ENCODE measurements at places on chromosomes 7 and 10.
A peak's percentile ranks its signal among the peaks of the same experiment; 100 is the strongest.

DNA sequence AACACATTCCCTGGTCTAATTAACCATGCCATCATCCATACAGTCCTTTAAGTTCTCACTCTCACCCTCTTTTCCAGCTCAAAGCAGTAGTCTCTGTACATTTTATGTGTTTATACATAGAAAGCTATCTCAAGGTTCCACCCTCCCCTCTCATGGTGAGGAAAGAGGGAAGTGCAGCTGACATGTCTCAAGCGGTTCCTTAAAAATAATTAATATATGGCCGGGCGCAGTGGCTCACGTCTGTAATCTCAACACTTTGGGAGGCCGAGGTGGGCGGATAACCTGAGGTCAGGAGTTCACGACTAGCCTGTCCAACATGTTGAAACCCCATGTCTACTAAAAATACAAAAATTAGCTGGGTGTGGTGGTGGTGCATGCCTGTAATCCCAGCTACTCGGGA is 36.7 kb downstream of the ZC3HAV1 start:
- ATAC-seq = no peak

DNA sequence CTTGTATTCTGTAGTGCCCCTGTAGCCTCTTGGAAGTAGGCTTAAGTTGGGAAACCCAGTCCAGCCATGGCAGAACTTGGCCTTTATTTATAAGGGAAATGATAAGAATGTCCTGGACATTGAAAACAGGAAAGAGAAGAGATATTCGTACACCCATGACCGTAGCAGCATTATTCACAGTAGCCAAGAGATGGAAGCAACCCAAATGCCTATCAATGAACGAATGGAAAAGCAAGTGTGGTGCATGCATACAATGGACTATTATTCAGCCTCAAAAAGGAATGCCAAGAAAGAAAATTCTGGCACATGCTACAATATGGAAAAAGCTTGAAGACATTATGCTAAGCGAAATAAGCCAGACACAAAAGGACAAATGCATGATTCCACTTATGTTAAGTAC is 315.3 kb downstream of the CXCL12 start:
- no peak for ATAC-seq

DNA sequence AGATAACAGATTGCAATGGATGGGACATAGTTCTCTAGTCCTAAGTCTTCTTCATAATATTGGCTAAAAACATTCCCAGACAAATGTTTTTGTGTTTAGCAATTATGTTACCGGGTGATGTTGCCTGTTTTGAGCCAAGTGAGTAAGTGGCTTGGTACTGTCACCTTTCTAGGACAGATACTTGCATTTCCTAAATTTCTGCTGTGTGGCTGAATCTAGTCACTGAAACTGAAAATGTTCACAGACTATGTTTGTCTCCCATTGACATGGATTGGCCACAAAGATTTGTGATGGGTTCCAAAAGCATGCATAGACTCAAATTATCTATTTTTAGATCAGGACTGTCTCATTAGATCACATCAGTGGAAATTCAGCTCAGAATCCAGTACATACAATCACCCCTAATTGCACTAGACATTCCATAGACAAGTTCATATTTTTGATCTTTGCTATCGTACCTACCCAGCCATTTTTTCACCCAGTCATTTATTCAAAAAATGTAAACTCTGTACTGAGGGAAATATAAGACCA is 1222.1 kb upstream of the AUTS2 start:
- no peak for ATAC-seq

- no peak for ATAC-seq
Measured at GRCh38 chr7:29189743-29190201, 4.8 kb upstream of the CHN2 start.

DNA sequence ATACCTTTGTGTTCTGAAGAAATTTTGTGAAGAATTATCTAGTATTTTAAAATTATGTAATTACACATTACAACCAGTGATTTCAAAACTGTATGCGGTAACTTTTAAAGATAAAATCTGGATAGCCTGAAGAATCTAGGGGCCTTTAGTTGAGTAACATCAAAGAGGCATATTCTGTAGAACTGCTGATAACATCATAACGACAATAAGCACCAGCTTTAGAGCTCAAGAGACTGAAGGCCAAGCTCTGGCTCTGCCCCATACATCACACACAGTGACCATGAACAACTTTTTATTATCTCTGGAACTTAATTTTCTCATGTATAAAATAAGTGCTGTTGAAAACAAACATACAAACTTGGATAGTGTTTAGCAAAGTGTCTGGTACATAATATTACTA is 121.1 kb upstream of the RHOBTB1 start:
- no peak for ATAC-seq

DNA sequence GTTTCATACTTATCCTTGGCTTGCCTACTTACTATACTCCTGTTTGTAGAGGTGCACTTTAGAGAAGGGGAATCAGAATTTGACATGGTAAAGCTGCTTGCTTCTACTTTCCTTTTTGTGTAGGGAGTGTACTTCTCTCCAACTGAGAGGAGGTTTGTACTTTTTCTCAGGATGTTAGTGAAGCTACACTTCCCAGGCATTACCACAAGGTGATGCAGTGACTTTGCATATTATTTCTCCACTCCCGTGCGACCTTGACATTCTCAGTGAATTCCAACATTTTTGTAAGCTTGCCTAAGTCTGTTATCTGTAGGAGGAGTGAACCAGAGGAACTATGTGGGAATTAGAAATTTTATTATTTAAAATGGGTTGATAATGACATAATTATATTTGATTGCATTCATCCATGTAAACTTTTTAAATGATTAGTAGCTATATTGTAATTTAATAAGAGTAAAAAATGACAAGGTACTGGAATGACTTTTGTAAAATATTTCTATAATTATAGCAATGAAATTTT is 5.2 kb downstream of the TAX1BP1 start:
- ATAC-seq = no peak

DNA sequence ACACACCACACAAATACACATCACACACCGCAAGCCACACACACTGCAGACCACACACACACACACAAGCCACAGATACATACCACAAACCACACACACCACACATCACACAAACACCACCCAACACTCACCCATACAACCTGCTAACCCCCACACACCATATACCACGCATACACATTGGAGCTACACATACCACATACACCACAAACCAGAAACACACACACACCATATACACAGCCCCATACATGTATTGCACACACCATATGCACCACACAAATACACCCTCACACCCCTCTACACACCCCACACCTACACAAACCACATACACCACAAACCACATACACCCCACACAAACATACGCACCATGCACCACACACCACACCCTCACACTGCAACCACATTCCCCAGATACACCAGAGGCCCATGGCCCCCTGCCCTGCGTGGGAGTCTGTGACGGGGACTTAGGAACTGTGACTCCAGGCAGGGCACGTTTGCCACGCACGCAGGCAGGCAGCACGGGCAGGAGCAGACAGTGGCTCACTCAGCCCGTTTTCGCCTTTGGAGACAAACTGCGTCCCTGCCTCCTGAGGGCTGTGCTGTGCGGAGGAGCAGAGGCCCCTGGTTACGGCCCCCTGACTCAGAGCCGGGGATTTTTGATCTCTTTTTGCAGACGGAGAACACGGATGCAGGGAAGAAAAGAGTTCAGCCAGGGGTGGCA is 52.6 kb downstream of the TMEM209 start:
- ATAC-seq = peak; percentile 30

- ATAC-seq = no peak
Measured at GRCh38 chr10:104330168-104331110, 7.8 kb downstream of the ITPRIP start.

GRCh38 chr7:143878884-143879283 is 23.1 kb downstream of the TCAF1 start:
- no peak for ATAC-seq

- ATAC-seq = no peak
Measured at GRCh38 chr10:47368431-47369180, 15.5 kb downstream of the ZNF488 start.

DNA sequence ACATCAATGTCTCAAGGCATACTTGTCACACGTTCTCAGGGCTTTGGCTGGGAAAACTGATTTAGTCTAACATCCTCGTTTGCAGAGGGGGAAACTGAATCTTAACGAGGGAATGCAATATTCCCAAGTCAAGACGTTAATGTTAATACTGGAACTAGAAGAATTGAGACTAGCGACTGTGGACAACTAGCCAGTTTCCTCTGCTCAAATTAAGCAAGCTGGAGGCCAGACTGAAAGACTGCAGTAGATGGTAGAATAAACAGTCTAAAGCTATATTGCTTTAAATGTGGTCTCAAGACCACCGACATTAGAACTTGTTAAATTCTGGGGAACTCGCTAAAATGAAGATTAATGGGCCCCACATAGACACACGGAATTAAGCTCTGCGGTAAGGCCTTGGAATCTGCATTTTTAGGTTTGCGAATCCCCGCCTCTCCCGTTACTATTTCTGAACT is 639 bp upstream of the TFAM start:
- ATAC-seq = peak; percentile 1

DNA sequence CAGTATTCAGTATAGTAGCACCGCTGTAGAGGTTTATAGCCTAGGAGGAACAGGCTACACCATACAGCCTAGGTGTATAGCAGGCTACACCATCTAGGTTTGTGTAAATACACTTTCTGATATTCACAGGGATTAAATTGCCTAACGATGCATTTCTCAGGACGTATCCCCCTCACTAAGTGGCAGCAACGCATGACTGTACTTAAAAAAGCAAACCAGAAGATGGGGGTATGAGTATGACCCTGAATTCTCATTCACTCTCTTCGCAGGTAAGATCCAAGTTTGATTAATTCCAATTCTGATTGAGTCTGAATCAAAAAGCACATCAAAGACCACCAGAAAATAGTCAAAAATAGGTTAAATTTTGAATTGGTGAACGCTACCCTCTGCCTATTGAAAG is 972 bp downstream of the ORC5 start:
- no peak for ATAC-seq

GRCh38 chr10:79354141-79354540 is 6.9 kb downstream of the PPIF start:
- no peak for ATAC-seq

DNA sequence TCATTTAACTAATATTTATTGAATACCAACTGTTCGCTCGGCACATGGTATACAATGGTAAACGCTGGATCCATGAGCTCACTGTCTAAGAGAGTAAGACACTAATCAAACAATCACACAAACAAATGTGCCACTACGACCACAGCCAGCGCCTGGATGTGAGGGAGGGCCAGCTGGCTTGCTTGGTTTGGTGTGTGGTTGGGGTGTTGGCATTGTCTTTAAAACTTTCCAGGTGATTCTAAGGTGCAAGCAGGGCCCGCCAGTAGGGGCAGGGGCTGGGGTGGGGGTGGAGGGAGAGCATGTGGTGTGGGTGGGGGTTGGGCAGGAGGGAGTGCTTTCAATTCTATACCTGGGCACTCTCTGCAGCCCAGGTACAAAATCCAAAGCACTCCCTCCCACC is 31.6 kb downstream of the ADRA2A start:
- no peak for ATAC-seq

DNA sequence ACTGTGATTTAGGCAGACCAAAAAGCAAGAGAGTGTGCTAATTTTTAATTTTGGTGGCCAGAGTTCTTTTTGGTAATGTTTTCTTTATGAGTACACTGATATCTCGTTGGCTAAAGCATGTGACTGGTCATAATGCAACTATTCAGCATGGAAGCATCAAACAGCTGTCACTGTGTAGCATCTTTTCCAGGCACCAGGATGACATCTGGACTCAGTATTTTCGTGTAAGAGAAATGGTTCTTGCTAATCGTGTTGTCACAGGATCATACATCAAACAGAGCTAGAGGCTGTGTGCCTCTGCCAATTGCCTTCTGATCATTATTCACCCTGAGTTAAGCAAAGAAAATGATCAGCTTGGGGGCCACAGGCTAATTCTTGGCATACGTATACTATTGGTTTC is 118.9 kb downstream of the SND1 start:
- ATAC-seq = no peak
